ENCODE measurements at places on chromosomes 5 and 9.

DNA sequence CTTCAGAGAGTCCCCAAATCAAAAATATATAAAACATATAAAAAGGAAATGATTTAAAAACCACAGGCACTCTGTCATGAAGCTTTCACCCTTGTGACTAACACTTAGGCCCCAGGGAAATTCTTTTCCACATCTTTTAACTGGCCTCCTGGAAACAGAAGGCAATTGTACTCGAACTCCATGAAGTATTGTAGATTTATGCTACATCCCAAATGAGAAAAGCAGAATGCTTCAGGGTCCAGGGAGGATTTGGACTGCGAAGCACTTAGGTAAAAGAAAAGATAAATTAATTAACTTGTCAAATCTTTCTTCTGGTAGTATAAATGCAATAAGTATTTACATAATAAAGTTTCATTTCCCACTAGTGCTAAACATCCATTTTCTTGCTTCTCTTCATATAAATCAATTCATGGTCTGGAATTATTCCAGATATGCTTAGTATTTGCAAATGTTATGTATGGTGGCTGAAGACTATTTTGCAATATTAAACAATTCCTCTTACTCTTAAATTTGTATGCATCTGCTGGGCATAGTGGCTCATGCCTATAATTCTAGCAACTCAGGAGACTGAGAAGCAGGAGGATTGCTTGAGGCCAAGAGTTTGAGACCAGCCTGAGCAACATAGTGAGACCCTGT, 64.9 kb upstream of the ELL2 start:
- no peak for DNase-seq

DNA sequence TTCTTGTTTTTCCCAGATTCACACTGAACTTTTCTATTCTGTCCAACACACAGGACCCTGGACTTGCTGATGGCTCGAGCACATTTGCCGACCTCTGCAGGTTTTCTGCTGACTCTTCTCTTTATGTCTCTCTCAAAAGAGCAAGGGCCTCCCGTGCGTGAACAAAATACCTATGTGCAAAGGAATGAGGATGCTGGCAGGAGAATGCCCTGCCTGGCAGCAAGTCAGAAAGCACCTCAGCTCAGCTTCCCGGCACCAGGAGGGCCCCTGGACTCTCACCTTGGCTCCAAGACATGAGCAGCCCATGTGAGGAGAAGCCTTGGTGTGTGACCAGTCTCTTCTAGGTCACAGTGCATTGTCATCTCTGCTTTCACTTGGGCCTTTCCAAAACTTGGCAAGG, 36.1 kb downstream of the PAPPA start:
- DNase-seq = no peak

DNA sequence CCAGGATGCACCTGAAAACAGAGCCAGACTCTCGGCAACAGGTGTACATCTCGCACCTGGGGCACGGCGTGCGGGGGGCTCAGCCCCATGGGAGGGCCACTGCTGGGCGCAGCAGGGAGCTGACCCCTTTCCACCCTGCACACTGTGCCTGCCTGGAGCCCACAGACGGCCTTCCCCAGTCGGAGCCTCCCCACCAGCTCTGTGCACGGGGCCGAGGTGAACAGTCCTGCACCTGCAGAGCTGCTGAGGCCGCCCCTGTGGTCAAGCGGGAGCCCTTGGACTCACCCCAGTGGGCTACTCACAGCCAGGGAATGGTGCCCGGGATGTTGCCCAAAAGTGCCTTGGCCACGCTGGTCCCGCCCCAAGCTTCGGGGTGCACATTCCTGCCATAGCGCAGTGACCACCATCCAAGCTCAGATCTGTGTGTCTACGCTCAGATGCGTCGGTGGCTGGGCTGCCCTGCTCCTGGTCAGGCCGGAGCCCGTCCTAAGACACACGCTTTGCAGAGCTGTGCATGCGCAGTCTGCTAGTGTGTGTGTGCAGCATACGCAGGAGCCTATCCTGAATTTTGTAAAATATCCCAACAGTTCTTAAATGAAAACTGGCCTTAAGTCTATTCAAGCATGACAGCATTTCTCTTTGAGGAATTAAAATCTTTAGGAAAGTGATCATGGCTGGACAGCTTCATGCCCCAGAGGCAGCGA, 8.4 kb upstream of the EXOC3 start:
- DNase-seq = no peak

DNA sequence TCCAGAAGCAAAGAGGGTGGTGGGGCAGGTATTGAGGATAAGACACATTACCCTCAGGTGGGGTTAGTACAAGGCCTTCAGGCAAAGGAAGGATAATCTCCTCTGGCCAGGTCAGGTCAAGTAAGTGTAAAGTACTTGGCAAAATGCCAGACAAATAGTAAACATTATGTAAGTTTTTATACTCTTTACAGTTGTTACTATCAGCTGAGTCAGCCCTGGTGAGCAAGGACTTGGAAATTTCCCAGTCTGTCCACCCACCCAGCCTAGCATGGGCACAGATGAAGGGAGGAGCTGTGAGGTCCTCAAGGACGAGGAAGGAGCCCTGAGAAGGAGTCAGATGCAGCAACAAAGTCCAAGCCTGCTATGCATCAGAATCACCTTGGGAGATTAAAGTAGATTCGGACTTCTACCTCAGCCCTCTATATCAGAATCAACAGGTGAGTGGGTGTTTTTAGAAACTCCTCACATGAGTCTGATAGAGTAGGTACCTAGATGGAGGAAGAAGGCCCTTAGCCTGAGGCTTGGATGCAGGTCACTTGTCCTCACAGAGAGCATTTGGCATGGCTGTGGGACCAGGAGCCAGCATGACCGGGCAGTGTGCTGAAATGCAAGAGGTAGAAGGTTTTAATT, 50.2 kb upstream of the BARX1 start:
- peak; percentile 8 for DNase-seq

GRCh38 chr5:141711687-141712086, 29.7 kb upstream of the ARAP3 start:
- no peak for DNase-seq

- DNase-seq = no peak
Observed at GRCh38 chr5:116436674-116437350, 137.8 kb downstream of the SEMA6A start.

- no peak for DNase-seq
Observed at GRCh38 chr5:19175776-19176570, 812.0 kb downstream of the CDH18 start.

- DNase-seq = no peak
Observed at GRCh38 chr5:72438141-72438540, 69.1 kb downstream of the ZNF366 start.

DNA sequence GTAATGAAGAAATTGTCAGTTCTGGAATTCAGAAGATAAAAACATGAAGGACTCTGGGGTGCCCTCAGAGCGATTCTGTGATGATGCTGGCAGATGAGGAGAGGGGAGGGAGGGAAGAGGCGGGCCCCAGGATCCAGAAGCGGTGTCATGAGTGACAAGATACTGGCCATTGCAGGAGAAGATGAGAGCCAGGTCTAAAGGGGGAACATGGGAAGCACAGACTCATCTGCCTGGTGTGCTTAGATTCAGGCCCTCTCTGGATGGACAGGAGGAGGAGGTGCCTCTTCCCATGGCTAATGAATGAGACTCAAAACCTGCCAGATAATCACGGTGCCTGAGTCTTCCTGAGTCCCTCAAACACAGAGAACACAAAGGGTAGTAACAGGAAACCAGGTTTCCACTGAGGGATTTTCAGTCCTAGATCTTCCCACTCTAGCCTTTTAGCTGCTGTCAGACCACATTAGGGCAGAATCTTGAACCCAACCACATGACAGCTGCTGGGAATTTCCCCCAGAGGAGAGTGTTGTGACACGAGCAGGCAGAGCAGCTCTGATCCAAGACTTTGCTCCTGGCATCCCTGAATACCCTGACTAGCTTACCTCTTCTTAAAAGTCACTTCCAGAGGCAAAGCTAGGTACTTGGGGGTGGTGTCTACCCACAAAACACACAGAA, 28.2 kb upstream of the HSPA9 start:
- DNase-seq = peak; percentile 50

- DNase-seq = no peak
Observed at GRCh38 chr5:16733331-16734006, 116.7 kb upstream of the RETREG1 start.

DNA sequence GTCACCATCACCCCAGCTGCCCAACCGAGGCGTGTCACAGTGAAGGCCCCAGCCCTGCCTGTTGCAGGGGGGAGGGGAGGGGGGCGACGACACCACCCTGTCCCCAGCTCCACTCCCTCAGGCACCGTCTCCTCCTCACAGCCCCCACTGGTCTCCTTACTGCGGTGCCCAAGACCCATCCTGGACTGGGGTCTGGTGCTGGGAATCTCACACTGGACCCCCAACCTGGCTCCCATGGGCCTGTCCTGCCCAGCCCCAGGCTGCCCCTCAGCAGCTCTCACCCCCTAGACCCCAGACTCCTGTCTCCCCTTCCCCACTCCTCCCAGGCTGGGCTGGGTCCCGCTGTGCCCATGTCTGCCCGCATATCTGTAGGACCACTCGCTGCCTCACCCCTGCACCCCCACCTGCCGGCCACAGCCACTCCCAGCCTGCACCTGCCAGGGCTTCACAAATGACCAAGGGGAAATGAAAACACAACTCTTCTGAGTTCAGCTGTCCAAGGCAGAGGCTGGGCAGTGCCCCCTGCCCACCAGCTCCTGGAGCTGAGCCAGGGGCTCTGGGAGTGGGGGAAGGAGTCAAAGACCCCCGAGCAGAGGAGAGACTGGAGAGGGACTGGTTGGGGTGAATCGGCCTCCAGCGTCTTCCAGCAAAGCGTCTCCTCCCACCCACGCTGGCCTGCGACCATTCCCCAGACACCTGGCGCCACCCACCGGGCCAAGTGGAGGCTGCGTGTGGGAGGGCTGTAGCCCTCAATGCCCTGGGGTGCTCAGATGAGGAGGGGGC, 32.6 kb upstream of the EGFL7 start:
- DNase-seq = peak; percentile 68

- DNase-seq = peak; percentile 28
Observed at GRCh38 chr9:100350188-100350587, 2.6 kb downstream of the TEX10 start.

DNA sequence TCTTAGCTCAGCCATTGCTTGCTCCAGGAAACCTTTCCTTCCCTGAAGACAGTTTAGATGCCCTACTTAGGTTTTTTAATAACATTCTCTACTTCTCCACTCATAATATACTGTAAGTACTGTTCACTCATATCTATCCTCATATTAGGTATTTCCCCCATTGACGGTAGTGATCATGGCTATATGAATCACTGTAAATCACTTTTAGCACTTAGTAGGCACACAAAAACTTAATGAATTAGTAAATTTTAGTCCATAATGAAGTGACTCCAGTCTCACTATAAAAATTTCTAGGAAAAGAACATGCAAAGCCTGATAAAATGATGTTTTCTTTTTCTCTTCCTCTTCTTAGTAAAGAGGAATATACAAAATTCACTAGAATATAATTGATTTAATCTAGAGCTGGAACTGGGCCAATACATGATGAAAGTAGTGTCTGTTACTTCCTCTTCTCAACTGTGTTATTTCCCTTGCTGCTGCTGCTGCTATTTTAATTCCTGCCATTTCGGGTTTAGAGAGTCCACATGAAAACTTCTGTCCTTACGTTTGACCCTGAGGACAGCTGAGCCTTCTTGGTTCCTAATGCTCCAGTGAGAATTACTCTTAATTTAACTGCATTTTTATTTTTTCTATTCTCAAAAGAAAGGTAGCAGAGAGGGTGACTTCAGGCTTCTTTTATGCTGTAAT, 73.5 kb downstream of the LNPEP start:
- DNase-seq = peak; percentile 56

- DNase-seq = no peak
Observed at GRCh38 chr9:37706290-37706689, 47.3 kb upstream of the TRMT10B start.

DNA sequence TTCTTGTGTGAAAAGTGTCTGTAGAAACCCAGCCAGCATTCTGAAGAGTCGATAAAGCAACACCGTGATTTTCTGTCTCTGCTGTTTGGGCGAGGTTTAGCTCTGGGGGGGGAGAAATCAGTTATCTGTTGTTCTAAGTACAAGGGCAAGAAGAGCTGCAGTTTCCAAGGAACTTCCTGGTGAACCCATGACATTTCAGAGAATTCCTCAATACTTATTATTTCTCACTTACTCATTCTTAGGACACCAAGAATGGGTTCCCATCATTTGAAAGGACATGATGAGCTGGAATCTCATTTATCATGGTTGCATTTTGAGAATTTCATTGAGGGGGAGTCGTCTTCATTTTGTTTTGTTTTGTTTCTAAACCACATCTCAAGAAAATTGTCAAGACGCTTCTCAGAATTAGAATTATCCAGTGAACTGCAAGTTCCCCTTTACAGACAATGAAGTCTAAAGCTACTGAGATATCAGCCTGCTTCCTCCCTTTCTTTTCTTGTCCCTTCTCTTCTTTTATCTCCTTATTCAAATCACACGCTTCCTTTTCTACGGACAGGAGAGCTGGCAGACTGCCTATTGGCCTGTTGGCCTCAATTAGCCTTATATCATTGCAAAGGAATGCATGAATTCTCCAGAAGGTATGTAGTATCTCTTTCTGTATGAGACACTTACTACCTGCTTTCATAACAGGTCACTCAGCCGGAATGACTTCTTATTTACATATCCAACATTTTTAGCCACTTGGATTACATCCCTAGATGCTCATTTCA, 53.7 kb downstream of the ZNF462 start:
- DNase-seq = peak; percentile 16

DNA sequence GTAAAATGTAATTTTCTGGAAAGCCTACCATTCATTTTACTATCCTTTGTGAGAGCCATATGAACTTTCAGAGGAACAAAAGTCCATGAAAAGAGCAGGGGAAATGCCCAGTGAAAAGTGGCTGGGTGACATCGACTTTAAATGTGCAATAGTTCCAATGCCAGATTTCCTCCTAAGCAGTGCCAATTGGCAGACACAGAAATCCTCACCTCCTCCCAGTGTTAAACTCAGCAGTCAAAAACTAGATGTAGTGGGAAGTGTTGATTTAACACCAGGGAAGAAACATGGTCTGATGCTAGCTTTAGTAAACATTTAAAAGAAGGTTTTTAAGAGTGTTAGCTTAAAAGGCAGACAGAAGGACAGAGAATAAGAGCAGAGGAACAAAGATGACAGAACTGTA, 2055.2 kb downstream of the MAT2B start:
- DNase-seq = no peak

- peak; percentile 41 for DNase-seq
Observed at GRCh38 chr5:88944751-88945531, 62.0 kb upstream of the MEF2C start.

GRCh38 chr9:111597852-111598732, 1.4 kb downstream of the PTGR1 start:
- peak; percentile 59 for DNase-seq

DNA sequence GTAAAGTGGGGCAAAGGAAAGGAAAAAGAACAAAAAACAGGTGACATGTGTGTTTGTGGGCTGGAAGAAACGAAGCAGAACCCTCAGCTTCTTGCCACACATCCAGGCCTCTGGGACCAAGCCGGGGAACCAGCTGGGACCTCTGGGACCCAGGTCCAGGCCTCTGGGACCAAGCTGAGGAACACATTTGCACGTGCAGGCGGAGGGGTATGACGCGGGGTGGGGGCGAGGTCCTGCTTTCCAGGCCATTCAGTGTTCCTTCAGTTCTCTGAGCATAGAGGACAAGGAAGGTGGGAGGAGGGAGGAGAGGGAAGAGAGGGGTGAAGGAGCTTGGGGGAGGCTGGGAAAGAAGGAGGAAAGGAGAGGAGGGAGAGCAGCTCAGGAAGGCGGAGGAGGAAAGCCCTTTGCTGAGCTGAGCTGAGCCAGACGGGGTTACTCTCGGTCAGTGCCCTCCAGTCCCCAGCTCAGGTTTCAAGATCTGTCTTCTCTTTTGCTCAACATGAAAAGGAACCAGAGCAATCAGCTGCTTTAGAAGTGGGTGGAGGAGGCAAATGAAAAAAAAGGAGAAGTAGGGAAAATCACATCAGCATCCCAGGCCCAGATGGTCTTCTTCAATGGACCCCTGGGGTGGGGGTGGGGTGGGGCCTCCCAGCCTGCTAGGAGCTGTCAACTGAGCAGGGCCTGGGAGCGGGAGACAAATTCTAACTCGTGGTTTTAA, 59.1 kb downstream of the ABCA1 start:
- DNase-seq = peak; percentile 86
